ENCODE measurements at places on chromosomes 1 and 21.

DNA sequence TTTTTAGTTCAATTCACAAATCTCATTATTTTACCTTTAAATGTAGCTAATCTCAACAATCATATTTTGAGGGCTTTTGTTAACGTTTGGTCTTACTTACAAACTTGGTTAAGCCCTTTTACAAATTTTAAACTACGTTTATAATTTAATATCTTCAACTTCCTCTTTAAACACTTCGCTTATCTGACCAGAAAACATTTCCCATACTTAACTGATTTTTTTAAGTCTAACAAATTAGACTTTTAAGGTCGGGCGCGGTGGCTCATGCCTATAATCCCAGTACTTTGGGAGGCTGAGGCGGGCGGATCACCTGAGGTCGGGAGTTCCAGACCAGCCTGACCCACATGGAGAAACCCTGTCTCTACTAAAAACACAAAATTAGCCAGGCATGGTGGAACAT lies 300.9 kb downstream of the LMX1A start:
- DNase-seq, result no peak

GRCh38 chr1:159163614-159164228 lies 7.7 kb upstream of the CADM3 start:
- DNase-seq, result no peak

DNA sequence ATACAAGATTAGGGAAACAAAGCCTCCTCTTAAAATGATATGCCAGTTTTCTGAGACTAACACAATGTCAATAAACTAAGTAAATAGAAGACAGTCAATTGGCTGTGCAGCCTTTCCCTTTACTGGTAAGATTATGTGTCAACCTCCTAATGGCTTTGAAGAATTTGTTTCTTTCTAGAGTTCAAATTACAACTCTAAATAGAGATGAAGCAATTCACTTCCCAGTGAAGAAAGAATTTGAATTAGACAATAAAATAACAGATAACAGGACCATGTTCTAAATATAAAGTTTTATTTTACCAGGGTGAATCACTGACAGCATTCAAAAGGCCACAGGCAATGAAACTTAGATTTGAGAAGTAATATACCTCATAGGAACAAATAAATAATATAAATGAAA lies 680.3 kb downstream of the PLA2G4A start:
- no peak for DNase-seq

- DNase-seq, result no peak
Measured at GRCh38 chr1:115729756-115730155, 38.8 kb downstream of the CASQ2 start.

DNA sequence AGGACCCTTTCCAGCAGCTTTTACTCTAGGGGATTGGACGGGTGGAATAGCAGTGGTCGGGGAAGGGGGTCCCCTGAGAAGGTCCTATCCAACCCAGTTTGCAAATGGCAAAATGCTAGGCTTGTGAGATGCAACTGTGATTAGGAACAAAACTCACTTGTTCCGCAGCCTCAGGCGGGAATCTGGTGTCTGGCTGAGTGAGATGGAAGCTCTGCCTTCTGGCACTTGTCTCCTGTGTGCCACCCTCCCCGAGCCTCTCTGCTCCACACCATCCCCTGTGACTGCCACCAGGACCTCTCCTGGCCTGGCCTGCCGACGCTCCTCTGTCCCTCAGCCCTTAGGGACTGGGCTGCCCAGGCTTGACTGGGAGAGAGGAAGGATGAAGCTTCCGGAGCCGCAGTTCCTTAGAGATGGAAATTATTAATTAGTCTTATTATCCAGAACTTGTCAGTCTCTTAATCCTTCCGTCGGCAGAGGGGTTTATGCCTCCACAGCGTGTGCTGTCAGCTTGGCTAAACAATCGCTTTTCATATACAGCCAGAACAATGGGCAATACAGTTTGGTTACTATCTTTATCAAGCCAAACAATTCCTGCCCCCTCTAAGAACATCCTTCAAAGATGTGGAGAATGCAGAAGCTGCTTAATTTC lies 292.8 kb upstream of the VAMP3 start:
- no peak for DNase-seq

GRCh38 chr1:218401998-218402785 lies 57.1 kb downstream of the TGFB2 start:
- no peak for DNase-seq

GRCh38 chr1:229272164-229273158 lies 1.6 kb downstream of the RAB4A start:
- DNase-seq, result no peak

Measured in brain pericyte (primary cell).